ENCODE measurements at places on chromosomes 13 and 19.

DNA sequence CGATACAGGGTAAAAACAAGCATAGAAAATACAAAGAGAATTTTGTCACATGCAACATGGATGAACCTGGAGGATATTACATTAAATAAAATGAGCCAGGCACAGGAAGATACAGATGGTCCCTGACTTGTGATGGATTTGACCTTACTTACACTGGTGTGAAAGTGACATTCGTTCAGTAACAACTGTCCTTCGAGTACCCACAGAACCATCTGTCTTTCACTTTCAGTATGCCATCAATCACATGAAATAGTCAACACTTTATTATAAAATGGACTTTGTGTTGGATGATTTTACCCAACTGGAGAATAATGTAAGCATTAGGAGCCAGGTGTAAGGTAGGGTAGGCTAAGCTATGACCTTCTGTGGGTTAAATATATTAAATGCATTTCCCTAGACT, 51.5 kb downstream of the ZNF787 start:
- DNase-seq: no peak

- no peak for DNase-seq
These were observed 44.1 kb downstream of the RFC3 start for GRCh38 chr13:33862016-33862415.

- DNase-seq: no peak
These were observed 327.6 kb downstream of the FGF9 start for GRCh38 chr13:21998279-21998990.

DNA sequence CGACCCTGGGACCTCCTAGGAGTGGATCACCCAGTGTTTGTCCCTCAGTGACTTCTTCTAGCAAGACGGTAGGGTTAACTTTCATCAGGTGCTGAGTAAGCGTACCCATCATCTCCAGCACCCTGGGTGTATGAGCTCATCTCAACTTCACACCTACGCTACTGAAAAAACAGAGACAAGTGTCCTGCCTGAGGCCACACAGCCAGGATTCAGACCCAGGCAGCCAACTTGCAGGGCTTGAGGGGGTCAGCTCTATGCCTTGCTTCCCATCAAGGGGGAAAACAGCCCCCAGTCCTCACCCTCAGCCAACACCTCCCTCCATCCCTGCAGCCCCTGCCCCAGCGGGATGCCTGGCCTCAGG, 4.6 kb downstream of the TLE2 start:
- DNase-seq: no peak

DNA sequence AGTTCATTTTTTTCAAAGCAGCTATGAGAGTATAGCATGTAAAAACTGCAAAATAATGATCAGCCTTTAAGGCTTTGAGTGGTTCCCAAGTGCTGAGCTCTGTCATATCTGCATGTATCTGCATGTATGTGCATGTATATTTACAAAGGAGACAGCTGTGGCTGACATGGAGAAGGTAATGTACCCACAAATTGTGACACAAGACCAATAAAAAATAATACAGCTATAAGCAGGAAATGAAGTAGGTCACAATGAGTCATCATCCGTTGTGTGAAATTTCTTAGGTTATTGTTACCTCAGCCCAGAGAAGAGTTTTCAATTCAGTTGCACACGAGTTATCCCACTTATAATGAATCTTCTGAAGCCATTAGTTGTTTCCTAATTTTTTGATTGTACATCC, 60.9 kb upstream of the MED4 start:
- DNase-seq: no peak

- DNase-seq: no peak
These were observed 601 bp downstream of the SLC46A3 start for GRCh38 chr13:28718196-28718542.

DNA sequence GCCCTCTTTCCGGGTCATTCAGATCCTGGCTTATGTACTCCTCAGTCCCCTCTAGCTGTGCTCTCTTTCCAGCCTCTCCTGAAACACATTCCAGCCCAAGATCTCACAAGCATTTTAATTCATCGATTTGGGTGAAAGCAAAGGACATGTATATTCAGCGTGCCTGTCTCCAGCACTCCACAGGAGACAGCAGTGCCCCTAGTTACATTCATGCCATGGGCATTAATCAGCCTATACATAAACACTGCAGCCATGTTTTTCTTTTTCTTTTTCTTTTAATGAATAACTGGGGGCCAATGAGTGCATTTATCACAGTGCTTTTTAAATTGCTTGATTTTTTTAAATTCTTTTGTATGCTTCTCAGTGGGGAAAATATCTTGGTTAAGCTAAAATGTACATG, 199.1 kb downstream of the DCT start:
- no peak for DNase-seq

DNA sequence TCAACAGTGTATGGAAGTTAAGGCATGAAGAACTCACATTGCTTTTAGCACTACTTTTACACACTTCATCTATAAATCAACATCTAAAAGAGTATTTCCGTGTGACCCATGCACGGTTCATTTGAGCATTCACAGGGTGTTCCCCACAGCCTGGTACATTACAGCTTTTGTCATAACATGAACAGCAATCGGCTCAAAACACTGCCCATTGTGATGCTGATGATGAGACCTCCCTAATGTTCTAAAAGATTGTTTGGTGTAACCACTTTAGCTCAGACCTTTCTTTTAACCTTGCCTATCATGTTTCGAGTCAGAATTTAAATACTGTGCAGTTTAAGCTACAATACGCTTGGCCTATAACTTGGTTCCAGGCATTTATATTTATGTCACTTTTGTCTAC, 4.1 kb upstream of the KLF5 start:
- no peak for DNase-seq

GRCh38 chr13:78404846-78405360, 198.4 kb downstream of the POU4F1 start:
- no peak for DNase-seq

DNA sequence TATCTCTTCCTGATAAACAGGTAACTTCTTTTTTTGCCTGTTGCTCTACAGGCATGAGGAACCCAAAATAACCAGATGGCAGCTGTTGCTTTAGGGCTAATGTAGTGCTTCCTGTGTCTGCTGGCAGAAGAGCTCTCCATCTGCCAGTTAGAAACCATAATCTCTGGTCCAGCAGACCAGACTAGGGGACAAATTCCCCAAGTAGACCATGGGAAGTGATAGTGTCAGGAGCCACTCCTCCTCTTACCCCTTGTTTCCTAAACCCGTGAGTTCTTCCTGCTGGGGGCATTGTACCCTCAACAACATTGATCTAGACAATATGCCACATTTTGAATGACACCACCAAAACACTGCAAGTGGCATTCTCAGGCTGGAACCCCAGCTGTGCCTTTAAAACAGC, 135.9 kb downstream of the DLEU7 start:
- DNase-seq: no peak

DNA sequence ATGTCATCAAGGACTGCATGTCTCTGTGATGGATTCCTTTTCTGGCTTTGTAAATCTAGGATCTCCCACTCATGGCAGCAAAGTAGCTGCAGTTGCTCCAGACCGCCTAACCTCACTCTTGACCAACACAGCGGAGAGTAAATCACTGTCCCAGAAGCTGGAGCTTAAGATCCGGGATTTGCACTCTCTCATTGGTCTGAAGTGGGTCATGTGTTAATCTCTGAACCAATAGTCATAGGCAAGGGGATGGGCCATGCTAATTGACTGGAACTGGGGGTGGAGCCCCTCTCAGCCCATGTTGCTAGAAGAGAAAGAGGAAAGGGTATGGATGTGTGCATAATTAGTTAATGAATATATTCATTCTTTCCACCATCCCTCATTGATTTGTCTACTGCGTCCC, 34.0 kb downstream of the VAV1 start:
- DNase-seq: no peak

DNA sequence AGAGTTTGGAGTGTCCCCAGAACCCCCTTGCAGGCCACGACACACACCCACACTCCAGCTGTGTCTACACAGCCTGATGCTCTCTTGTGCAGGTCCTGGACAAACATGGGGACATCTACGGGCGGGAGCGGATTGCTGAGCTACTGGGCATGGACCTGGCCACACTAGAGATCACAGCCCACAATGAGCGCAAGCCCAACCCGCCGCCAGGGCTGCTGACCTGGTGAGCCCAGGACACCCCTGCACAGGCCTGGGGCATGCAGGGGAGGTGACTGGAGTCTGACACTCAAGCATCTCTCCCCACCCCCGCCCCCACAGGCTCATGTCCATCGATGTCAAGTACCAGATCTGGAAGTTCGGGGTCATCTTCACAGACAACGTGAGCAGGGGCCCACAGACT, 39.9 kb downstream of the MAP4K1 start:
- no peak for DNase-seq

- DNase-seq: no peak
These were observed 13.7 kb upstream of the SERPINE3 start for GRCh38 chr13:51325837-51326236.

DNA sequence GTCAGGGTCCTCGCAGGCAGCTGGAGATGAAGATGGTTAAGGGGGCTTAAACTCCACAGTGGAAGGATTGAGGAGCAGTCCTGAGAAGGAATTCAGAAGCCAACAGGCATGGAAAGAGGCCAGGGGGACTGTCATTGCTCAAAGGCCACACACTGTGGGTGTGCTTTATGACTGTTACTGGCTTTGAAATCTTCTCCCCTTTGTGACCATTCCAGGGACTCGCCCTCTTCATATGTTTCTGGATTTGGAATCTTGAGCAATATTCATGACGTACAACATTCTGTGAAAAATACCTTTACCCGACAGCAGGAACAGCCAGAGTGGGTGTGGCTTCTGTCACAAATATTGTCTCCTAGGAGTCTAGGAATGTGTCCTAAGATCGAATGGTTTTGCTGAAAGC, 16.6 kb downstream of the CEACAM7 start:
- no peak for DNase-seq

GRCh38 chr19:32642771-32643170, 32.2 kb downstream of the ANKRD27 start:
- no peak for DNase-seq

DNA sequence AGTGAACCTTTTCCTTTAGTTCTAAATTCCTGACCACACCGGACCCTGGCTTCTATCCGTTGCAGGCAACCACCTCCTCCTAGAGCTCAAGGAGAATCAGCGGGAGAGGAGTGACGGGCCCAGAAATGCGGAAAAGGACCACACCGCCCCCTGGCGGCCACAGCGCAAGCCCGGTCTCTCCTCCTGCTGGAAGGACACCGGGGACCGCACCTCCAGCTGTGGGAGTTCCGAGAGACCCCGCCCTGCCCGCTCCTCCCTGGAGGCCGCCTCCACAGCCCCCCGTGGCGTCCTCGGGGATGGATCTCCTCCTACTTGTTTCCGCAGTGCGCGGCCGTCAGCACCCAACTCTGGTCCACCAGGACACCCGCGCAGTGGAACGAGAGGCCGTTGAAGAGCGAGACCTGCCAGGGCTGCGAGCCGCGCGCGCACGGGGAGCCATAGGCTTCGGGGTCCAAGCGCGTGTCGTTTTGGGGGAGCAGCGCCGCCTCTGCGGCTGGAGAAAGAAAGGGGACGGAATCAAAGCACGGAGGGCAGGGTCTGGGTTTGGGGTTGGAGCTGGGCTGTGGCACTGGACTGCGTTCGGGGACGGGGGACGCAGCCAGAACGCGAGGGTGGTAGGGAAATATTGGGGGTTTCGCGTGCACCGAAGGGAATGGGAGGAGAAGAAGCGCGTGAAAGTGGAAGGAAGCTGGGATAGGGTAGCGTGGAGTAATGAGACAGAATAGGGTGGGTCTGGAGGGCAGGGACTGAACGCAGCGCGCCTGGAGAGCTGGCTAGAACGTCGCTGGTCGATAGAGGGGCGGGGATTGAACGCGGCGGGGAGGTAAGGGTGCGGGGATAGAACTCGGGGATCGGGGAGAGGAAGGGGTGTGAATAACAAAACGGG, 2.5 kb downstream of the KLK10 start:
- DNase-seq: peak; percentile 81

GRCh38 chr19:21595185-21595584, 89.8 kb downstream of the ZNF429 start:
- no peak for DNase-seq

DNA sequence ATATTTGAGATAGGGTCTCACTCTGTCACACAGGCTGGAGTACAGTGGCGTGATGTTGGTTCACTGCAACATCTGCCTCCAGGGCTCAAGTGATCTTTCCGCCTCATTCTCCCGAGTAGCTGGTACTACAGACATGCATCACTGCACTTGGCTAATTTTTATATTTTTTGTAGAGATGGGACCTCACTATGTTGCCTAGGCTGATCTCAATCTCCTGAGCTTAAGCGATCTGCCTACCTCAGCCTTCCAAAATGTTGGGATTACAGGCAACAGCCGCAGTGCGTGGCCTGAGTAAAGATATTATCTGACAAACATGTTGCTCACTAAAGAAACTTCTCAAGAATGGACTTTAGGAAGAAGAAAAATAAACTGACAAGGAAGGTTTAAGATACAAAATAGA, 125.4 kb upstream of the ABCC4 start:
- DNase-seq: no peak

DNA sequence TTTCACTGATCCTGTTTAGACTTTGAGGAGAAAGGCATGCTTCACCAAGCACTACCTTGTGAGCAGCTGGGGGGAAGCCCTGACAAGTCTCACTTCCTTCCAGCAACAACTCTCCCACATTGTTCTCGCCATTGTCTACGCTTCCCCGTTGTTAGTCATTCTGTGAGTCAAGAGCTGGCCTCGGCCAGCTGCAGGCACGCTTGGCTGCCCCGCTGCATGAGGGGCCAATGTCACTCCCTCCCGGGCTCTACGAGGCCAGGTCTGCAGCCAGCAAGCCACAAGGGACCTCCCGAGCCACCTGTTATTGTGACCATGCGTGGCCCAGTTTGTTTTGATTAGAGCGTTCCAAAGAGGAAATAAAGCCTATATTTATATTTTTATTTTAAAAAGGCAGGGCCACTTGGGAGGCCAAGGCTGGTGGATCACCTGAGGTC, 220.9 kb downstream of the FOXO1 start:
- DNase-seq: no peak

DNA sequence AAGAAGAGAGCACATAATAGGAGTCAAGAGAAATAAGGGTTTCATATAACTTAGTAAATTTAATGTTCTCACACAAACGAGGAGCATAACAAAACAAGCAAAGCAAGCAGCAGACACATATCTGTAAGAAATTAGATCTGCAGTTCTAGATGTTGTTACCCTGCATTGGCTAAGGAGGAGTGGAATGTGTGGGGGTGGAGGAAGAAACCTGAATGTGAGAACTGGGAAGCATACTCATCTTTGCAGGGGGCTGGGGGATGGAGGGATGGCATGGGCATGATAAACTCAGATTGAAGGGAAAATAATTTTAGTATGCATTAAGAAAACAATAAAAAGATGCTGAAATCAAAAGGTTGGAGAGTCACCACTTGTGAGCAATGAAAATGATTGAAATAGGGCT, 255.0 kb downstream of the LIG4 start:
- no peak for DNase-seq
